Fibroblast of mammary gland (primary cell): ENCODE measurements at places on chromosomes 3 and 15.

DNA sequence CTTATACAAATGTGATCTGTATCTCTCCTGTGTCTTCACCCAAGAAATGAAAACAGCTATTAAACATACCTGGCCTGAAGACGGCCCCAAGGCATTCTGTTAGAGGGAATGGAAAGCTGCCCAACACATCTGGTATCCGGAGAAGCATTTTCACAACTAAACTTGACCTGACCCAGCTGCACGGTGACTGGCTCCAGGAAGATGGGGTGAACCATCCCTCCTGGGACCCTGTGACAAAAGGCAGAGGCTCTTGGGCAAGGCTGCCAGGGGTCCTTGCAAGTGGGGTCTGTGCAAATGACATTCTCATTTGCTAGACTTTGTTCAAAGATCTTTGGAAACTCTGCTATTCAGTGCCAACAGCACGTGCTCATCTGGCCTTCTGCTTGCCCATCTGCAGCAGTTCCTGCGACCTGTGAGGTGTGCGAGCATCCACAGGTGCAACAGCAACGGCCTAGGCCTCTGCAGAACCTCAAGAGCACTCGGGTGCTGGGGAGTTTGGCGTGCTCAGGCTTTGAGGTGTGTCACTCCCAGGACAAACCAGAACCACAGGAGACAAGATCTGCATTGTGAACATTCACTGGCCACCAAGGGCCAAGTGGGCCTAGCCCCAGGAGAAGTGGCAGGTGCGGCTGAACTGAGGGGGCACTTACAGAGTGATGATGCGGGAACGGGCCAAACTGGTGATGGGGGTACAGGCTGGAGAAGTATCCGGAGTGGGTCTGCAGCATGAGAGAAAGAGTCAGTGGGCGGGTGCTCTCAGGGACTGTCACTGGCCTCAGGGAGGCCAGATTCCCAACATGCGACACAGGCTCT, 71.8 kb downstream of the SENP2 start:
- no peak for DNase-seq

DNA sequence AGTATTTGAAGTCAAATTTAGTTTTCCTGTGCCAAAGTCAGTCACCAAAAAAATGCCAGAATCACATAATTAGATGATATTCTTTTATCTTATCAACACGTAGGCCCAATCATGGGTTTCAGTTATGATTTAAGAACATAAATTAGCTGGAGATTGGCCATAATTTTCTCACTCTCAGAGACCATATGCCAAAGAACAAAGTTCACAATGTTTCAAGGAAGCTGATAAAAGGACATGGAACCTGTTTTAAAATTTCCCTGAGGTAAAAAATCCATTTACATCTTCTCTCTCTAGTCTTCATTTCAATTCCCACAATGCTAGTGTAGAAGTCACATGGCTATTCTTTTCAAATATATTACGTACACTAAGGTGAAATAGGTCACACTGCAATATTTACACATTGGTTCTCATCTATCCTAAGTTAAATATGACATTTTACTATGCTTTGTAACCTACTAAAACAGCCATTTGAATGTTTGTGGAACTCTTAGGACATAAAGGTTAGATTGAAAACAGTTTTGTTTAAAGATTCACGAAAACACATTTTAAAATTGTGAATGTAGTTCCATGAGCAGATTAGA, 42.7 kb upstream of the DCUN1D1 start:
- DNase-seq = no peak

DNA sequence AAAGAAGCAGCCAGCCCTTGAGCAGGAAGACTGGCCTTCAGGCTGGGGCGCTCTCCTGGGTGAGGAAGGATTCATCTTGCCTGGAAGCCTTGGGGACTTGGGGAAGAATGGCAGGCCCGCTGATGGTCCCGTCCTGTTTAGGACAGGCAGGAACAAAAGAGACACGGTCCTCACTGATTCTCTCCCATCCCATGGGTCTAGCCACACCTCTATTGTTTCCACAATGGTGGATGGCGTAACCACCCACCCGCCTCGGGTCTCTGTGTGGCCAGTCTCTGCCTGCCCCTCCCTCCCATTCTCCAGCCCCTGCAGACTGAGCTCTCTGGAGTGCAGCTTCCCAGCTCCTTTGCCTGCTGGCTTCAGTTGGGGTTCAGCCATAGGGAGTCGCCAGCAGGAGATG, 284.3 kb downstream of the UACA start:
- no peak for DNase-seq

DNA sequence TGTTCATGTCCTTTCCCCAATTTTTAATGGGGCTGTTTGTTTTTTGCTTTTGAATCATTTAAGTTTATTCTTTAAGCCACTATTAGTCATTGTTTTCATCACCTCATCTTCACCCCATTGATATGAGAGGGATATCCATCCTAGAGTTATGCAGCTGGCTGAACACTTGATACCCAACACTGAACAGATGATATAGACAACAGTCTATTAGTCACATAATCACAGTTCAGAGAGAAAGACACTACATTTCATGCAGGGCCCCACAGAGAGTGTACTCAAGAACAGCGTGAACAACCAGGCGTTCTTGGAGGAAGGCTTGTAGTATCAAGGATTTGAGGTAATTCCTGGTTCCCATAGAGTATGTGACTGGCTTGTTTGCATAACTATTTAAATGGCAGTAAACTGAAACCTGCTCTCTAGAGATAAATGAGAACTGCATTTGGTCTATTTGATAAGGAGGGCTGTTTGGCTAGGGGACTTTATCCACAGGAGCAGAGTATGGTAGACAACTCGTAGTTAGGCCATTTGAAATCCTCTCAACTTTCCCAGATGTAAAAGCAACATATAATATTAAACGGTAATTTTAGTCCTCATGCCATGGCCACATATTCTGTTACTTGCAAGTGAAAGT, 618.7 kb downstream of the SI start:
- DNase-seq = peak; percentile 17

- DNase-seq = no peak
These were observed 159.4 kb upstream of the CHRM5 start for GRCh38 chr15:33808720-33809457.

DNA sequence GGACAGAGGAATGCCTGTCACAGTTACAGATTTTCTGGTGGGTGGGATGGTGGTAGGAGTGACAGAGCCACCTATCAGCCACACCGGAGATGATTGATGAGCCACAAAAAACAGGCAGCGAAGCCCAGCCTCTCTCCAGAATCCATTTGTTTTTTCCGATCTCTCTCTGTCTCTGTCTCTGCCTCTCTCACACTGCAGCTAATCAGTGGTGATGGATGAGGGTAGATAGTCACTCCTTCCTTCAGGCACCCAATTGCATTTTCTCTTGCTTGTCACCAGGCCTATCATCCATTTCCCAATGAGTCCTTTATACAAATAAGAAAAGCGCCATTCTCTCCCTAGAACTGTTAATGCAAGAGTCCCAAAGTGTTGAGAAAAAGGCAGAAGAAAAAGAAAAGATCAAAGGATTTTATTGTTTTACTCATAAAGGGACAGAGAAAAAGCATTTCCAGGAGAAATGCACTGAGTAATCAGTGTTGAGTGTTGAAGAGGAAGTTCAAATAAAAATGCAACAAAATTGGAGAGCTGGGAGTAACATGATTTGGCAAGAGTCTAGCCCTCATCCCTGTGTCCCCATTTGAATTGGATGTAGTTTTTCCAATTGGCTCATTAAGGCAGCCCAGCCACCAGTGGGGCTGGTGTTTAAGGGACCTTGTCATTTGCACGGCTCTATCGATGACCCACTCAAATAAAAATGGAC, 1089.3 kb downstream of the TUSC7 start:
- DNase-seq = no peak

GRCh38 chr15:71131601-71132362, 16.5 kb downstream of the THSD4 start:
- DNase-seq = no peak

DNA sequence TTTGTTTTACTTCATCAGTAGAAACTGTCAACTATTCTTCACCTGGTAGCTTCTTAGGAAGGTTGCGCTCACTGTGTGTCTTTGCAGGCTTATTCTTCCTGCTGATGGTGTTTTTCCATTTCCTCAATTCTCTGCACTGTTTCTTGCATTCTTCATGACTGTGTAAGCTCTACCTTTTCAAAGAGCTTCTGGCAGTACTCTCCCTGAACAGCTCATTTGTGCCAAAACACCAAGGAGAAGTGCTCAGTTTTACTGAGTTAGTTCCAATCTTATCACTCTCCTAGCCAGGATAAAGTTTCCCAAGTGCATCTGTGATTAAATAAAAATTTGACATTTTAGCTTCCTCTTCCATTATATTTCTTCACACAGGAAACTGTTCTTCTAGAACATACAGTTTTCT, 339.8 kb downstream of the EPHA3 start:
- no peak for DNase-seq

DNA sequence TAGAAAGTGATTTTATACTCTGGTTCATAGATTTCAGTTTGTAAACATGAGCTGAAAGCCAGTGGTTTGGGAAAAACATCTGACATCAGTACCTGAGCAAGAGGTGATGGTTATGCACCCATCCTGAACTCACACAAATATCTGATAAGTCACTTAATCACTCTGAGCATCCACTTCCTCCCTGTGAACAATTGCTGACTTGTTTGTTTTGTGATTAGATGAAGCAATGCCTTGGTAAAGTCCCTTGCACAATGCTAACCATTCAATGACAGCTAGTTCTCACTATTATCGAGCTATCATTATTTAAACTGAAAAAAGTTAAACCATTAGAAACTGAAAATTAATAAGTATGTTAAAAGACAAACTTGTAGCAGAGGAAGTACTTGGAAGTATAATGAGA, 303.0 kb downstream of the PLOD2 start:
- no peak for DNase-seq

DNA sequence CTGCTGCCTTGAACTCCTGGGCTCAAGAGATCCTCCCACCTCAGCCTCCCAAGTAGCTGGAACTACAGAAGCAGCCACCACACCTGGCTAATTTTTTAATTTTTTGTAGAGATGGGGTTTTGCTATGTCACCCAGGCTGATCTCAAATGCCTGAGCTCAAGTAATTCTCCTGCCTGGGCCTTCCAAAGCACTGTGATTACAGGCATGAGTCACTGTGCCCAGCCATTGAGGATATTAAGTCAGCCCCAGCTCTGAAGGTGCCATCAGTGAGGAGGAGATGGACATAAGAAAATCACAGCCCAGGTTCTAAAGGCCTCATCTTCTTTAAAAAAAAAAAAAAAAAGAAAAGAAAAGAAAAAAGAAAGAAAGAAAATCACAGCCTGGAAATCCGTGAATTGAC, 26.6 kb upstream of the PSTPIP1 start:
- DNase-seq = no peak

GRCh38 chr3:45979378-45979777, 16.2 kb downstream of the FYCO1 start:
- no peak for DNase-seq

GRCh38 chr3:98445949-98446406, 17.0 kb upstream of the OR5K1 start:
- DNase-seq = no peak

GRCh38 chr15:92728266-92728665, 72.7 kb upstream of the FAM174B start:
- no peak for DNase-seq

DNA sequence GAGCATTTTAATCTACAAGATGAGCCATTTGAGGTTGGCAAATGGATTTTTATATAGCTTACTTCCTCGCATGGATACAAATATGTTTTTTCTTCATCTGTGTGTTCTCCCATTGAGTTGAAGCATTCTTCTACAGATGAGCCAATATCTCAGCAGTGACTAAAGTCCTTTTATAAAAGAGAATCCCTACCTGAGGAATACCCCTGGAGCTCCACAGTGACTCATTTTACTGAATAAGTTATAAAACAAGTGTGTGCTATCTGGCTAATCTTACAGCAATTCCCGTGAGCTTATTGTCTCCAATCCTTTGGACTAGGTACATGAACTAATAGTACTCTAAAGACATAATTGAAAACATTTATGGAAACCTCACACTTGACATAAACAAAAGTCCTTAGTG, 354.2 kb upstream of the BCHE start:
- DNase-seq = no peak

DNA sequence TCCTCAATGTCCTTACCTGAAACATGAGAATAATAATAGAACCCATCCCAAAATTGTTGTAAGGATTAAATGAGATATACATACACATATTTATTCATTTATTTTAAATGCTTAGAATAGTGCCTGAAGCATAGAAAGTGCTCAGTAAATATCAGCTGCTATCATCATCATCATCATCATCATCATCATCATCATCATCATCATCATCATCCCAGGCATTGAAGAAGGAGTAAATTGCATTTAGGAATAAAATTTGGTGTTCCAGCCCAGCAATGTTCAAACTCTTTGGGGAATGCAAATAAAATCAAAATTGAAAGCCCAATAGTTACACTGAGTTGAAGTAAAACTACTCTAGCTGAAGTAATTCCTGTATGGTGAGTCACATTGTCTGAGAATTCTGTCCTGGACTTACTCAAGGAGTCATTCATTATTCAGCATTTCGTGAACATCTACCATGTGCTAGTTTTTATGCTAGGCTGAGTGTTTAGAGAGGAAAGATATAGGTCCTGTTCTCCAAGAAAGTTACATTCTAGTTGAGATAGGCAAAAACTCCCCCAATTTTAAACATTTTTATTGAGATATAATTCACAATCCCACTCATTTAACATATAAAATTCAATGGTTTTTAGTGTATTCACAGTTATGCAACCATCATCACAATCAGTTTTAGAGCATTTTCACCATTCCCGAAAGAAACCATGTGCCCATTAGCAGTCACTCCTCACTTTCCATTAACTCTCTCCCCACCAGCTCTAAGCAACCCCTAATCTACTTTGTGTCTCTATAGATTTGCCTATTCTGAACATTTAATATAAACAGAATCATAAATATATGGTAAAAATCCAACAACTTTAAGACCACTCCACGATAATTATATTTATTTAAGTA, 107.2 kb downstream of the FRMD5 start:
- peak; percentile 91 for DNase-seq

GRCh38 chr3:152309535-152310307, 41.0 kb downstream of the MBNL1 start:
- DNase-seq = peak; percentile 89

GRCh38 chr3:153628591-153628990, 466.6 kb downstream of the RAP2B start:
- DNase-seq = no peak

DNA sequence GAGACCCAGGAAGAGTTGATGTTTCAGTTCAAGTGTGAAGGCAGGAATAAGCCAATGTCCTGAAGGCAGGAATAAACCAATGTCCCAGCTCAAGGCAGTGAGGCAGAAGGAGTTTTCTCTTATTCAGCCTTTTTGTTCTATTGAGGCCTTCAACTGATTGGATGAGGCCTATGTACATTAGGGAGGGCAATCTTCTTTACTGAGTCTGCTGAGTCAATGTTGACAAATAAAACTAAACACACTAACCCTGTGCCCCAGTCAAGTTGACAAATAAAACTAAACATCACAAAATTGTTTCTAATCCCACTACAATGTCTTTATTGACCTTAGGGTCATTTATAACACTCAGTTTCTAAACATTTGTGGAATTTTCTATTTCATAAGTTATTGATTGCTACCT, 100.0 kb downstream of the CACNA2D3 start:
- DNase-seq = no peak
